Glomerular endothelial cell (primary cell): ENCODE measurements at places on chromosomes 1 and 21. TPM values are rescaled to one million over a fixed set of nuclear protein-coding genes. Genes with fewer than 3 reads are reported as not detected.

DNA sequence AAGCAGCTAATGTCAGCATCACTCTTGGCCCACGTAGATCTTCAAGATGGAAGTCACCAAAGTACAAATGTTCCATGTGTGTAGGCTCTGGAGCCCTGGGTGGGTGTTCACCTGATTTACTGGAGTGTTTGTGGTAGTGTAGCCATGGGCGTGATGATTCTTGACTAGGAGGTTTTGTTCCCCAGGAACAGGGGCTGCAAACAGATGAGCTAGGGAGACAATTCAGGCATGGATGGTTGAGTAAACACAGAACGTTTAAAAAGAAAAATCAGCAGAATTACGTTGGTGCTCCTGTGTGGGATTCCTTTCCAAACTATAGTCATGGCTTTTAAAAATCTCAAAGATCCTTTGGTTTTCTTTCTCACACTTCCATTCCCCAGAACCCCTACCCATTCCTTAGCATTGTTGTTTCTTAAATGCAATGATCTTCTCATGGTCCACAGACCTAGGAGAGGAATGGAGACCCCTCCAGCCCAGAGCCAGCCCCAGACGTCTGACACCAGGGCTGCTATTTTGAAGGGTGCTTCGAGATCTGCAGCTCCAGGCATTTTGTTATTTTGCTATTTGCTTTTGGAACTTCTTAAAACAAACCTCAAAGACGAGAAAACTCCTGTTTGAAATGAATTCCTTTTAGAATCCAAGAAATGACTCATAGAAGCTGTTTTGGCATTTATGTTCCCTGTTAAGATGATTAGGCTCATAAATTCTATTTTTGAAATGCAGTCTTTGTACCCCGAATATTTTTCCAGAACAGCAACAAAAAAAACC, 115.1 kb downstream of the ETS2 start:
- no peak for DNase-seq

The PM20D1 gene
- not detected in 2 replicates for total RNA-seq

- DNase-seq = peak; percentile 78
Measured at GRCh38 chr1:170707959-170708655, 44.2 kb downstream of the PRRX1 start.

DNA sequence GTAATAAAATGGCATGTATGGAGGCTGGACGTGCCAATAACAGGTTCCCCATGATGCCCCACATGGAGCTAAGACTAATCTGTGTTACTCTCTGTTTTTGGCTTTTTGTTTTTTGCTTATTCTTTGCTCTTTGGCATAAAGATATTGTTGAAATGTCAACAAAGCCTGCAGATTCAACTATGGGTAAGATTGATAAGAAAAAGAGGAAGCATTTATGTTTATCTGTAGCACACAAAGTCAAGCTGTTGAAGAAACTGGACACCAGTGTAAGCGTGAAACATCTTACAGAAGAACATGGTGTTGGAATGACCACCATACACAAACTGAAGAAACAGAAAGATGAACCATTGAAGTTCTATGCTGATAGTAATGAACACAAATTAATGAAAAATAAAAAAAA, 402.7 kb downstream of the LTN1 start:
- no peak for DNase-seq

The OR10Z1 gene
- total RNA-seq = not detected in 2 replicates

The UBASH3A gene
- not detected in 2 replicates for total RNA-seq
